ENCODE measurements at places on chromosomes 7 and 10.

- no peak for DNase-seq
Measured at GRCh38 chr10:31912289-31912688, 16.3 kb downstream of the ARHGAP12 start.

GRCh38 chr7:143877098-143877497 lies 24.9 kb downstream of the TCAF1 start:
- no peak for DNase-seq

- peak; percentile 82 for DNase-seq
Measured at GRCh38 chr10:119542357-119542987, at the start of gene RGS10. Gene RGS10 (minus strand): TSS chr10:119542719. CDS start chr10:119542638, 81 bp downstream.

DNA sequence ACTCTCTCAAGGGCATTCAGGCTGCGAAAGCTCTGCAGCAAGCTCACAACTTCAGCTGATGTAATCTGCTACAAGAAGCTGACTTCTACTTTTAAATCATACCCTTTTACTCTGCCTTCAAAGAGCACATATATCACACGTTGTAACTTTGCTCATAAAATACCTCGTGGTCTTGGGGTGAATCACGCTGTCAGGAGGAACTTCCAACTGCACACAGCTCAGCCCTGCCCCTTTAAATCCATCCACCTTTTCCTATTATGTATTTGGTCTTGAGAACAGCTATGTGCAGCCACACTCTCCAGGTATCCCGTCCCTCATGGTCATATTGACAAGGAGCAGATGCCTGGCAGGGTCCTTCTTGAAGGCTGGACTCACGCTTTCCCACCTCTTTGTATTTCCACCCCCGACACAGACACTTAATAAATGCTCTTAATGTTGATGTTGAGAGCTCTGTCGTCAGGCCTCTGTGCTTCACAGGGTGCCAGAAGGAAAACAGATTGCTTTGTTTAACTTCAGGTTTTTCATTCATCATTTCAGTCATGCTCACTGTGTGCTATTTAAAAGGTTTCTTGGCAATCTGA lies 47.6 kb downstream of the ICA1 start:
- no peak for DNase-seq

- no peak for DNase-seq
Measured at GRCh38 chr7:27605283-27605682, 57.4 kb downstream of the HIBADH start.

GRCh38 chr10:123966896-123967231 lies 75.3 kb upstream of the CPXM2 start:
- DNase-seq = no peak

GRCh38 chr10:104492329-104492940 lies 138.8 kb downstream of the CFAP58 start:
- no peak for DNase-seq

DNA sequence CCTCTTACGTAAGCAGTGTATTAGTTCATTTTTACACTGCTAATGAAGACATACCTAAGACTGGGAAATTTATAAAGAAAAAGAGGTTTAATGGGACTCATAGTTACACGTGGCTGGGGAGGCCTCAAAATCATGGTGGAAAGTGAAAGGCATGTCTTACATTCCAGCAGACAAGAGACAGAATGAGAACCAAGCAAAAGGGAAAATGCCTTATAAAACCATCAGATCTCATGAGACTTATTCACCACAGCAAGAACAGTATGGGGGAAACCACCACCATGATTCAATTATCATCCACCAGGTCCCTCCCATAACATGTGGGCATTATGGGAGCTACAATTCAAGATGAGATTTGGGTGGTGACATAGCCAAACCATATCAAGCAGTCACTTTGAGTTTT lies 126.3 kb upstream of the CXCL12 start:
- no peak for DNase-seq

- no peak for DNase-seq
Measured at GRCh38 chr7:114217026-114217806, 197.4 kb upstream of the FOXP2 start.

GRCh38 chr10:92027141-92027540 lies 103.6 kb downstream of the BTAF1 start:
- DNase-seq = no peak
